ENCODE measurements at places on chromosomes 3 and 15.

DNA sequence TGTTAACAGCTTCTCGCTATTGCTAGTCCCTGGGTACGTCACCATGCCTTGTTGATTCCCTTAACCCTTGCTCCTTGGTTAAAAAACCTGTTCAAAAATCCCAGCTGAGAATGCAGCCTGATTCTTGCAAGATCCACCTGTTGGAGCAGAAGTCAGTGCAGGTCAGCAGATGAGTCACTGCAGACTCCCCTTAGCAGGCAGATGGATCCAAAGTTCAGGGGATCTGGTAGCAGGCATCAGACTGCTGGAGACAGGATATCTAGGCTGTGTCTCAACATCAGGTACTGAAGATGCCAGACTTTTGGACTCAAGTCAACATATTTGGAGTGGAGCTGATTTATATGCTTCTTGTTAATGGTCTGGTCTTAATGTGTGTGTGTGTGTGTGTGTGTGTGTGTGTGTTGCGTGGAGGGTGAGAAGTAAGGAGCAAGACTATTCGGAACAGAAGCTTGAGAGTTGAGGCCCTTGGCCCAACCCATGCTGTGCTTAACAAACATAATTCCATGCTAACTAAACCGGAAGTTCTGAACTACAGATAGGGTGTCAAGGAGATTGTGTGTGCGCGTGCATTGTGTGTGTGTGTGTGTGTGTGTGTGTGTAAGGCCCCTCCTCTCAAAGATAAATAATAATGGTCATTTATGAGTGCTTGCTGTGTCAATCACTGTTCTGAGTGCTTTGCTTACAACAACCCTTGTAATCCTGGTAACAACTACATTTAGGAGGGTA, 1.0 kb upstream of the C3orf52 start:
- no peak for DNase-seq

- no peak for DNase-seq
These were observed 9.9 kb downstream of the CAPN7 start for GRCh38 chr3:15215996-15216395.

- no peak for DNase-seq
These were observed 21.2 kb downstream of the SLC7A14 start for GRCh38 chr3:170564664-170565063.

- DNase-seq, result no peak
These were observed 112.8 kb upstream of the TMEM108 start for GRCh38 chr3:132925256-132925930.

DNA sequence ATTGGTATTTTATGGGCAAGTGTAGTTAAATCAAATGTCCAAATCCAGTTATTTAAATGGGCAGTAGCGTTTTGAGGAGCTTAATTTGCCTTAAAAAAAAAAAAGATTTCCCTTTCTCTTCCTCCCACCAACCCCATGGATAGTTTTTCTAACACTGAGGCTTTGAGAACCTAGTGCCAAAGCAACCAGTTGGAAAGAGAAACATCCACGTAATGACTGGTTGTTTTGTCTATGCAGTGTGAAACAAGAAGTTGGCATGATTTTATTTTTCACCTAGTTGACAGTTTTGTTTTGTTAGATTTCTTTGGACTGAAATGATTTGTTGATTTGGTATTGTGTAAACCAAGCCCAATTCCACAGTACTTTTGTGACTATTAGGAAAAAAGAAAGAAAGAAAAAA, 170.0 kb downstream of the SOX2 start:
- no peak for DNase-seq

DNA sequence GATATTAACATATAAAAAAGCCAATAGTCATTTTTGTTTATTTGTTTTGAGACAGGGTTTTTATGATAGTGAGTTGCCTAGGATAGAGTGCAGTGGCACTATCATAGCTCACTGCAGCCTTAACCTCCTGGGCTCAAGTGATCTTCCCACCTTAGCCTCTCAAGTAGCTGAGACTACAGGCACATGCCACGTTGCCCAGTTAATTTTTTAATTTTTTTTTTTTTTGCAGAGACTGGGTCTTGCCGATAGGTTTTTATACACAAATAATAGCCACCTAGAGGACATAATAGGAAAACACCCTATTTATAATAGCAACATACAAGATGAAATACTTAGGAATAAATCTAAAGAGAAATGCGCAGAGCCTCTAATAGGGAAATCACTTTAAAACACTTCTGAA, 13.3 kb downstream of the EIF3J start:
- no peak for DNase-seq

DNA sequence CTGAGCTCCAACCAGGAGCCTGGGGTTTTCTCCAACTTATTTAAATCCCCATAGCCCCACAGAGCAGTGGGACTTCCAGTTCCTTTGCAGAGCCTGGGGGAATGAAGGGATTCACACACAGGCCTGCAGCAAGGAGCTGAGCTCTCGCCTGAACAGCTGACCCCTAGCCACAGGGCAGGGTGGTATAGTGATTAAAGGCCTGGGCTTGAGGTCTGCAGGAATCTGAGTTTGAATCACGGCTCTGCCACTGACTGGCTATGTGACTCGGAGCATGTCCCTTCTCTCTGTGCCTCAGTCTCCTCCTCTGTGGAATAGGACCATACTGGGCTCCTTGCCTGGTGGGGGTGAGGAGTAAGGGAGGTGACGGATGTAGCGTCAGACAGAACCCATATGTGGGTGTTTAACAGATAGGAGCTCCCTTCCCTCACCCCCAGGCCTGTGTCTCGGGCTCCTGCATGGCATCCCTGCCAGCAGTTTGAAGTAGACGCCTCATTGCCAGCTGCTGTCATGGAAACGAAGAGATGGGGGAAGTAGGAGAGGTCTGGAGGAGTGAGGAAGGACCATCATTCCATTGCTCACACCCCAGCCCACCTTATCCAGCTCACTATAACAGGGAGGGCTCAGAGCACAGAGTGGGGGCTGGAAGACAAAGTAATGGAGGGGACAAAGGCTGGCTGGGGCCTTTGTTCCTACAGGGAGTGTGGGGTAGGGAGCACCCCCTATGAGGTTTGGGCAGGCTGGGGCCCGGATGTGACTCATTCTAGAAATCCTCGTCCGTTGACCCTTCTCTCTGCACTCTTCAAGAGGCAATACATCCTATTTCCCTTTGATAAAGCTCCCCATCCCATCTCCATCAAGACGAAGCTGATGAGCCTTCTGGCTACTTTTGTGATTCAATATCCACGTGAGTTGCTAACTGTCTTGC, 14.8 kb downstream of the HRH1 start:
- DNase-seq, result no peak

GRCh38 chr3:11764931-11765363, 81.7 kb downstream of the TAMM41 start:
- no peak for DNase-seq

- no peak for DNase-seq
These were observed 349.8 kb upstream of the TPRG1 start for GRCh38 chr3:188822004-188822403.

- no peak for DNase-seq
These were observed 115.0 kb downstream of the RAP2B start for GRCh38 chr3:153277029-153277428.

DNA sequence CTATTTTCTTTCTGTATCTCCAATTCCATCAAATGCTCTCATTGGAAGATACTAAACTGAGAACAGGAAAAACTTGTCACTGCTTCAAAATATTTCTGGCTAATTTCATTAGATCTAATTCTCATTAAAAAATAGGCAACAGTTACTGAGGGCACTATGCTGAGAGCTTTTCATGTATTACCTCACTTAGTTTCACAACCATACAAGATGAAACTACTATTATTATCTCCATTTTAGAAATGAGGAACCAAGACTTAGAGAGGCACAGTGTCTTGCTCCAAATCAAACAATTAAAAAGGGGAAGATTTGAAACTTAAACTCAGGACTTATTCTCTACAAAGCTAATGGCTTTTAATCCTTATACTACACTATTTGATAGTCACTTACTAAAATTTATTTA, 7.2 kb upstream of the OTOL1 start:
- no peak for DNase-seq

DNA sequence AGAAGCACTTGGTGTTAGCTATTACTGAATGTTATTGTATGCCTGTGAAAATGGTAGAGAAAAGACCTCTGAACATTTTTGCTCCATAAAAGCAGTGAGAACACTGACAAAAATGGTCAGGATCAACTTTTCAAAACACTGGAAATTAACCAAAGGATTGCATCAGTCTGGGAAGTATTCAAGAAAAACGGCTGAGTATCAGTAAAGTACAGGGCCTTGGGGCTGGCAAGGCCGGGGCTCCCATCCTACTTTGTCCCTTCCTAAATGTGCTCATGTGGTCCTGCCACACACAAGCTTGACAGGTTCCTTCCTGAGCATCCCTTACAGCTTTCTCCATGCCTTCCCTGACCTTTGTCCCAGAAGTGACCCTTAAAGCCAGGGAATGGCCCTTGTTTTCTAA, 84.0 kb downstream of the CFAP20DC start:
- DNase-seq, result no peak

GRCh38 chr3:70179111-70179510, 133.3 kb downstream of the MDFIC2 start:
- no peak for DNase-seq

DNA sequence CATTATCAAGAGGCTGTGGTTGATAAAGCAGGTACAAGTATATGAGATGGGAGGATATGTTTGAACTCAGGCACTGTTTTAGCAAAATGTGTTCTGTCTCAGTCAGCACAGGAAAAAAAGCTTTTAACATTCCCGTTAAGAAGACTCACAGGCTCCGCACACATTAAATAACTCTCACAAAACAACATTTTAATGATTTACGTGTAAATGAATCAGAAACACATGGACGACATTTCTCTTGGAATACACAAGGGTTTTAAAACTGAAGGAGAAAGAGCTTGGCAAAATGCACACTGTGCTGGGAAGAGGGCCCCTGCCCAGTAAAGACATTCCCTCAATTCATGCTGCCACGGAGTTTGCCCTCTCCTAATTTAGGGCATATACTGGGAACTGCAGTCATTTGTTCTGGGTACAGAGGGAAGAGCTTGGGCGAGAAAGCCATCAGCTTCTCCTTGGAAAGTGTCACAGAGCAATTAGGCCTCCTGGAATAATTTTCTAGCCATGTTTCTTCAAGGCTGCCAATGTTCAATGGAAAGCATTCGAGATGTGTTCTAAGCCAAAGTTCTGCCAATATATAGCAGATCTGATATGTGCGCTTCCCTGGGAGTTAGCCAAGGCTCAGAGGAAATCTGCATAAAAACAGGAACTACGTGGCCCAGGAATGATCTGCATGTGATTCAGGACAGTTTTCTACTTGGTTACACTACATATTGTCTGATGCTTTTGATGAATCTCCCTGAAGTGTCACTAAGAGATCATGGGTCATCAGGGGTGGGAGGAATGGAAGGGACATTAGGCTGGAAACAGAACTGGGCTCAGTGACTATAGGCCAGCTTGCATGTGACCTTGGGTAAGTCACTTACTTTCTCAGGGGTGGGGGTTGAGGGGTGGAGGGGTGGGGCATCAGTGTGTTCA, 2.2 kb upstream of the MASP1 start:
- DNase-seq, result no peak

DNA sequence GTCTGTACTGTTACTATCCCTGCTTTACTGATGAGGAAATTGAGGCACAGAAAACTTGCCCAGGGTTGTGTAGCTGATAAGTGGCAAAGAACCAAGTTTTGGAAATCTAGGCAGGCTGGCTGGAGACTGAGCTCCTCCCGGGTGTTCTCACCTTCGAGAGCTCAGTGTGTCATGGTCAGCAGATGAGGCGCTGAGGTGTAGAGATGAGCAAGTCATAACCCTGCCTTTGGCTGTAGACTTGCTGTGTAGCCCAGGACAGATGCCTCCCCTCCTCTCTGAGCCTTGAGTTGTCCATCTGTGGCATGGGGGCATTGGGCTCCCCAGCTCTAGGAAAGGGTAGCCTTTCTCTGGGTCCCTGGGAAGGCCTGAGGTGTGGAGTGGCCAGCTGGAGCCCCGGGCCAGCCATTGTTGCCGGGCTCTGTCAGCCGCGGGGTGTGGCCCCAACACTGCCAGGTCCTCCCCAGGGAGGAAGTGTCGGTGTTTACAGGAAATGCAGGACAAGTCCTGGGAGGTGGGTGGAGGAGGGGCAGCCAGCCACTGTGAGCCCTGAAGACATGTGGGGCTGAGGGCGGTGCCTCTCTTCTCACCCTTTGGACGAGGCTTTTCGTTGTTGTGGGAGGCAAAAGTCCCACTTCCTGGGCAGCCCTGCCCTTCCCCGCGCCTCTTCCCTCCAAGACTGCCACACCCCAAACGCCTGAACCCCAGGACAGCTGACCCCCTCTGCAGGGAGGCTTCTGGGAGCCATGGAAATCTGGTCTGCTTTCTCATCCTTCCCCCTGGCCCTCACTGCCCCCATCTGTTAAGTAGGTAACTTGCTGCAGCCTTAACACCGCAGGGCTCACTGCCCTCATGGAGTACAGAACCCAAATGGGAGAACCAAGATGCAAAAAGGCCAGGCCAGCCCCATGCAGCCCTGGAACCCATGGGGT, 29.1 kb downstream of the FGD5 start:
- no peak for DNase-seq

- DNase-seq, result no peak
These were observed 103.5 kb downstream of the SEMA6D start for GRCh38 chr15:47820747-47821319.

- no peak for DNase-seq
These were observed 224.8 kb downstream of the FAM43A start for GRCh38 chr3:194910414-194910984.

DNA sequence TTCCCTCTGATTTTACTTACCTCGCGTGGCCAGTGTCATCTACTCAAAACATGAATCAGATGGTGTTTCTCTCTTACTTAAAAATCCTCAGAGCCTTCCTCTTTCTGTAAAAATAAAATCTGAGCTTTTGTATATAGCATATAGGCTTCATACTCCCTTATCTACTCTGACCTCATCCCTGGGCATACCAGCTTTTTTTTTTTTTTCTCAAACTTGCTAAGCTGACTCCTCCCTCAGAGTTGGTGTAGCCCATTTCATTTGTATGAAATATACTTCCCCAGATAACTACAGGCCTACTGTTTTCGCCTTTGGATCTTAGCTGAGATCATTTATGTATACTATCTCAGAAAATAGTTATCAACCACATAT, 648.9 kb upstream of the ALCAM start:
- DNase-seq, result no peak

Data from erythroblast (primary cell).